Naive thymus-derived CD8-positive, alpha-beta T cell (primary cell): ENCODE measurements at places on chromosomes 11 and 22.

GRCh38 chr11:118838905-118839553 is 44.7 kb upstream of the CXCR5 start:
- no peak for DNase-seq

DNA sequence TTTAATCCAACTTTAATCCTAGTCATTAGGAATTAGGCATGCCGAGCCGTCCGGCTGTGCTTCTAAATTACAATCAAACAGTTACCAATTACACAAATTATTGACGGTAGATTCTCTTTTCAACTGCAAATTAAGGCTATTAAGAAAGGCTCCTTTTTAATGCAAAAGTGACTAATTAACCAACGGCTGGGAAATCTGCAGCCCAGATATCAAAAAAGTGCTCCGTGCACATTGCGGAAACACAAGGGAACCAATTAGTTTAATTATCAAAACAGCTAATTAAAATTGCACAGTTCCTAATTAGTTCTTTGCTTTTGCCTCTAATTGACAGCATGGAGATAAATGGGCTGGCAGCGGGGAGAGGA is 19.4 kb upstream of the LMO1 start:
- no peak for DNase-seq

DNA sequence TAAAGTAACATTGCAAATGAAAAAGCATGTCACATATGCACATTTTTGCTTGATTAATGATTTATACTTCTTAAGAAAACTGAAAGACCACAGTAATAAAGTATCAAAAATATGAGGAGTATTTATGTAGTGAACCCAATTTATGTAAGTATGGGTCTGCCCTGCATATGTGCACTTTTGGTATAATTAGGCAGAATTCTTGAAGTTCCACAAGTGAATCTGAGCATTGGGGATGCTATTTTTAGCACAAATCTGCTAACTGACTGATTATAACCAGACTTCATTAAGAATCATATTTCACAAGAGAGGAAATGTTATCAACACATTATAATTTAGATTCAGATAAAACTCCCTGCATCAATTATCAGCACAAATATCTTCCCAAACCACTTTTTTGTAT is 407.1 kb upstream of the LRRC4C start:
- no peak for DNase-seq

- no peak for DNase-seq
Observed at GRCh38 chr11:133052537-133052936, 479.8 kb downstream of the OPCML start.

DNA sequence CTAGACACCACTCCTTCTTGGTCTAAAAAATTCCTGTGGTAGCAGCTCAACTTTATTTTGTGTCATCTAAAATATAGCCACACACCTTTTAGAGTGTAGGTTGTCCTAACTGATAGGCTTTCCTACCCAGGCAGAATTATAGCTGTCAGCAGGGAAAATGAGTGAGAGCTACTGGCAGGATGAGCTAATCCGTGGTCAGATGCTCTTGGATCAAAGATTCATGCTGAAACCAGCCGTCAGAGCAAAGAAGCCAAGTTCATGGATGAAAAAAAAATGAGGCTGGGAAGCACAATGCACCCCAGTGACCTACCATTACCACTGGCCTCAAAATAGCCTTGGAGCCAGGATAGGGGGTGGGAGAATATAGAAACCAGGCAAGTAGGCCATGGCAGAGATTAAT is 113.1 kb upstream of the BLID start:
- no peak for DNase-seq

GRCh38 chr11:130092661-130093060 is 23.0 kb downstream of the APLP2 start:
- DNase-seq: no peak
